K562 (cell line): ENCODE measurements at places on chromosomes 7 and 10. TPM values are rescaled to one million over a fixed set of nuclear protein-coding genes. Genes with fewer than 3 reads are reported as not detected.
A peak's percentile ranks its signal among the peaks of the same experiment; 100 is the strongest.

GRCh38 chr7:31098642-31099360 is 46.7 kb downstream of the ADCYAP1R1 start:
- H3K36me3 ChIP-seq = no peaks in the 10 kb centered on the region
- H3K4me3 ChIP-seq = no peak overlapping the region
- no peak for DNase-seq
- no peaks in the 10 kb centered on the region for H3K4me1 ChIP-seq
- peaks cover 2% of the 10 kb centered on the region; the same call in 1 of the 3 replicates for H3K27me3 ChIP-seq
- H3K27ac ChIP-seq = no peak overlapping the region

Gene COMMD3
- total RNA-seq = 69.4 and 82.0 TPM in 2 replicates

DNA sequence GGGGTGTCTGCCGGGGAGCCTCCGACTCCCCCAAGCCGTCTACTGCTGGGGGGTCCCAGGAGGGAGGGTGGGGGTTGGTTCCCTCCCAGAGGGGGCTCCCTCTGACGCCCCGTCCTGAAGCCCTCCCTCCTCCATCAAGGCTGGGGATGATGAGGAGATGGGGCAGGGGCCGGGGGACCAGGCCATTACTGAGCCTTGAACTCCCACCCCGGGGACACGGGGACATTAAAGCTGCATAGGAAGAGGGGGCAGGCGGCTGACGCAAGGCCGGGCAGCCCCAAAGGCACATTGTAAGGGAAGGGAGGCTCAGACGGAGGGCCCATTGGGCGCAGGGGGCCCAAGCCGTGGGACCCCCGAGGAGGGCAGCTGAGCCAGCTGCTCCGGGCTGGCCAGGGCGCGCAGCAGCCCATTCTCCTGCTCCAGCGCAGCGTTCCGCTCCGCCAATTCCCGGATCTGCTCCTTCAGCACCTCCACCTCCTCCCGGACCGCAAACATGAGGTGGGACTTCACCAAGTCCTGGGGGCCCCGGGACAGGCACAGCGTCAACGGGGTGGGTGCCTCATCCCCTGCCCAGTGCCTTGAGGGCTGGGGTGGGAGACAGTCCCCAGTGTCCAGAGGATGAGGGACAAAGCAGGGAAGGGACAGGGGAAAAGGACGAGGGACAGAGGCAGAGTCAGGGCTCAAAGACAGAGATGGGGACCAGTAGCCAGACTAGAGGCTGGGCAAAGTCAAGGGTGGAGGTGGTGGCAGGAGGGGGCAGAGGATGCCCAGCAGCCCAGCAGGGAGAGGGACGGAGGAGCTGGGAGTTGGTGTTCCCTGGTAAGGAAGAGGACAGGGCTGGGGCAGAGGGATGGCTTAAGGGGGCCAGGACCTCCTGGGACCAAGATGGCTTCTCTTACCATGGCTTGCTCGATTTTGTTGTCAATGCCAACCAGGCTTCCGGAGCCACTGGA is 2.9 kb upstream of the SPACDR start:
- H3K36me3 ChIP-seq = peaks cover 44% of the 10 kb centered on the region; the same call in 2 of the 3 replicates
- H3K4me1 ChIP-seq = peaks cover 27% of the 10 kb centered on the region
- H3K27me3 ChIP-seq = no peaks in the 10 kb centered on the region
- H3K27ac ChIP-seq = no peak overlapping the region

Gene ABCB1
- 0.86 and 0.89 TPM in 2 replicates for total RNA-seq

DNA sequence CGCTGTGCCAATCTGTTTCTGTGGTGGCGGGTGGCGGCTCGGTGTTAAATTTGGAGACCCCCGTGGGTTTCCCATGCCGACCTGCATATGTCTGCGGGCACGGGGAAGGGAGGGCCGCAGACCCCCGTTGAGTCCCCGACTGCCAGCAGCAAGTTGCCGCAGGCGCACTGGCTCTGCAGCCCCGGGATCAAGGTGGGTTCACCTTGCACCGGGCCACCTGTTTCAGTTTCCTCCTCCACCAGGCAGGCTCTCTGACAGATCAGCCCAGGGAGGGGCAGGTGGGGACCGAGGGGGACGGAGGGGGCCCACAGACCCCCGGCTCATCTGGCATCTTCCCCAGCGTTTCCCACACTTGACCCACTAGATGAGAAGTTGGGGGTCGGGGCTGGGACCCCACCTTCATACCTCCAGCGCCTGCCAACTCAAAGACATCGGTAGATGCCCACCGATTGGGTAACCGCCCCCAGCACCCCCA is 95.9 kb downstream of the CUX1 start:
- DNase-seq = no peak
- H3K4me3 ChIP-seq = peak overlapping the region; percentile 15; the same call in 1 of the 2 replicates
- H3K36me3 ChIP-seq = peaks cover 33% of the 10 kb centered on the region; the same call in 2 of the 3 replicates
- H3K27ac ChIP-seq = peak overlapping the region; percentile 80; the same call in 1 of the 3 replicates
- H3K4me1 ChIP-seq = peaks cover 31% of the 10 kb centered on the region

- no peak overlapping the region for H3K27ac ChIP-seq
- no peaks in the 10 kb centered on the region for H3K36me3 ChIP-seq
- peaks cover 9% of the 10 kb centered on the region; the same call in 1 of the 2 replicates for H3K27me3 ChIP-seq
- peaks cover 1% of the 10 kb centered on the region; the same call in 1 of the 2 replicates for H3K4me1 ChIP-seq
- DNase-seq = no peak
- no peak overlapping the region for H3K4me3 ChIP-seq
Observed at GRCh38 chr10:11023009-11023953, 5.6 kb downstream of the CELF2 start.

DNA sequence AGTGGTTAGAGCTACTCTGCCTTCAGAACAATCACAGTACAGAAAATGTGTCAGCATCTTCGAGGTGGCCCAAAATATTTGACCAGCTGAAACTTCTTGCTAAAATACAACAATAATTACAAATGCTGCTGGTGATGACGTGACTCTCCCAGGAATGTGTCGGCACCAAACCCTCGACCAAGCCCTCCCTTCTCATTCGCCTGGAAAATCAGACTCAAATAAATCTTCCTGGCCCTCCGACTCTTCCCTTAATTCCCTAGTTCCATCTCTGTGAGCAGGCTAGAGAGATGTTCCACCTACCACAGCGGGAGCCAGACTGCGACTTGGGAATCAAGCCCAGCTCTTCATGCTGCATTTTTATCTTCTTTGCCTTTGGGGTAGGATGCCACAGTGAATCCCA is 4.1 kb downstream of the PRSS2 start:
- no peak overlapping the region for H3K4me3 ChIP-seq
- H3K27me3 ChIP-seq = no peaks in the 10 kb centered on the region; the same call in 2 of the 3 replicates
- no peak overlapping the region for H3K27ac ChIP-seq
- H3K36me3 ChIP-seq = no peaks in the 10 kb centered on the region

GRCh38 chr10:55629793-55630490 is 731.1 kb downstream of the ZWINT start:
- no peak overlapping the region for H3K4me3 ChIP-seq
- no peak overlapping the region for H3K27ac ChIP-seq
- no peaks in the 10 kb centered on the region for H3K36me3 ChIP-seq
- no peaks in the 10 kb centered on the region for H3K27me3 ChIP-seq
- no peak for DNase-seq

GRCh38 chr10:108877095-108877561 is 1046.2 kb downstream of the XPNPEP1 start:
- H3K4me3 ChIP-seq = no peak overlapping the region
- H3K4me1 ChIP-seq = no peaks in the 10 kb centered on the region

Gene WIPF3
- total RNA-seq = 2.6 and 2.7 TPM in 2 replicates

DNA sequence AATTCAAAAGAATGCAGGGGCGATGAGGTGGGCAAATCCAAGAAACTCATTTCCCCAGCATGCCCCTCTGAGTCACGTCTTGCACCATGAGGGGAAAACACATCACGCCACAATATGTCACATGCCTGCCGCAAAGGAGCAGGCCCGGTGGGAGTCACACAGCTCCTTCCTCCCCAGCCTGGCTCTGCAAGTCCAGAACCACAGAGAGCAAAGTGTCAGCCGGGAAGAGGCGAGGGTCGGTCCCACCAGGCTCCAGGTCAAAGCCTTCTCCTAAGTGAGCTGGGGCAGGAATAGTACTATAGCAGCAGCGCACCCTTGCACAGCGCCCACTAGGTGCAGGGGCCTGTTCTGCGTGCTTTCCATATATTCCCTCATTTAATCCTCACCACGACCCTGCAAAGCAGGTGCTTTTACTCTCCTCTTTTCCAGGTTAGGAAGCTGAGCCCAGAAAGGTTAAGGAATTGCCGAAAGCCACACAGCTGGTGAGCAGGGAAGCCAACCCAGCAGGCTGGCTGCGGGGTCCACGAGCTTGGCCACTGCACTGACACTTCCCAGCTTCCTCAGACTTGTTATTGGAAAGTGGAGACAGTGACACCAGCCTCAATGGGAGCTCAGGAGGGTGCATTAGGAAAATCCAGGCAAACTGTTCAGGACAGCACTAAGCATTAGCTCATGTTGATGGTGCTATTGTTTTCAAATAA is 94.0 kb upstream of the ZMIZ1 start:
- H3K36me3 ChIP-seq = no peaks in the 10 kb centered on the region
- H3K4me3 ChIP-seq = peak overlapping the region; percentile 44; the same call in 1 of the 2 replicates
- H3K27ac ChIP-seq = peak overlapping the region; percentile 80
- peaks cover 34% of the 10 kb centered on the region for H3K4me1 ChIP-seq
- peak; percentile 84 for DNase-seq

Gene ASB15
- total RNA-seq = 0.04 TPM in 1 of 2 replicates, not detected in the other

DNA sequence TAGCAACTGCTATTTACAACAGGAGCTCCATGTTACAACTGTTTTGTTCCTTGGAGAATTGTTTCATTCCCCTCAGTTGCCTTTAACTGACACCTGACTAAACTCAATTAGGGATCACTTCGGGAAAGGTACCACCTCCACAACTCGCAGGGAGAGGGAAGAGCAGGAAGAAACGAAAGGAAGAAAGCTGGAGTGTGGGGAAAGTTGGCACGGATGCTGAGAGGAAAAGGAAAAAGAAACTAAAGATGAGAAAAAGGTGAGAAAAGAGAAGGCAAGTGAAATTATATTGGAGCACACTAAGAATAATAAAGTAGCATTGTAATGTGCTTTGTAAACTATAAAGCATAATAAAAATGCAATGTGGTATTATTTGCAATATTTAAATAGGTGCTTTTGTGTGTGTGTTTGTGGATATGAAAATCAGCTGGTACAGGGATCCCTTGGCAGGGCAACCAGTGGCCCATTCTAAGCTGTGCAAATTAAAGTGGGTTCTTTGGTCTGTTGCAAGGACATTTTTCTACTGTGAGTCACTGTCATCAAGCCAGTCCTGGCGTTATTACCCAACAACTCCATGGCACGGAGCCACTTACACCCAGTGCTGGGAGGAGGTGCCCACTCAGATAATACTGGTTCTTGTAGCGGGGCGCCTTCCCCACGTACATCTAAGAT is 45.9 kb downstream of the HIPK2 start:
- H3K4me1 ChIP-seq = no peaks in the 10 kb centered on the region
- no peaks in the 10 kb centered on the region for H3K27me3 ChIP-seq
- no peak overlapping the region for H3K27ac ChIP-seq
- no peak for DNase-seq
- H3K4me3 ChIP-seq = no peak overlapping the region
- H3K36me3 ChIP-seq = no peaks in the 10 kb centered on the region

Gene GHRHR
- total RNA-seq = not detected in 2 replicates

Gene TES
- 52.1 and 58.0 TPM in 2 replicates for total RNA-seq

Gene COL1A2
- 5.5 and 8.2 TPM in 2 replicates for total RNA-seq

- no peaks in the 10 kb centered on the region for H3K36me3 ChIP-seq
- no peaks in the 10 kb centered on the region for H3K4me1 ChIP-seq
- no peak overlapping the region for H3K4me3 ChIP-seq
- no peak overlapping the region for H3K27ac ChIP-seq
- no peak for DNase-seq
- peaks cover 20% of the 10 kb centered on the region for H3K27me3 ChIP-seq
Observed at GRCh38 chr7:155985518-155986250, 173.4 kb upstream of the SHH start.

DNA sequence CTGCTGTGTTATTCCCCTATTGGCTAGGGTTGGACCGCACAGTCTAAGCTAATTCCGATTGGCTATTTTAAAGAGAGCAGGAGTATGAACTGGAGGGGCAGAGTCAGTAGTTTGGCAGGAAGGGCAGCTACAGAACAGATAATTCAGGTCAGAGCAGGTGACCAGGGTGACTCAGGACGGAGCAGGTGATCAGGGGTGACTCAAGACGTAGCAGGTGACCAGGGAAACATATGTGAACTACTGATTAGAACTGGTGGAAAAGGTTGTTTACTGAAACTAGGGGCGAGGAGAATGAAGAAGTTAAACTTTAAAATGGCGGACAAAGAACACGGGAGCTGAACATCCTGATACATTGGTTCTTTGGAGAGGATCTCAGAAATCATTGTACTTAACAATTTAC is 102.3 kb downstream of the CCDC7 start:
- H3K4me3 ChIP-seq = no peak overlapping the region
- no peaks in the 10 kb centered on the region for H3K4me1 ChIP-seq
- no peak overlapping the region for H3K27ac ChIP-seq

DNA sequence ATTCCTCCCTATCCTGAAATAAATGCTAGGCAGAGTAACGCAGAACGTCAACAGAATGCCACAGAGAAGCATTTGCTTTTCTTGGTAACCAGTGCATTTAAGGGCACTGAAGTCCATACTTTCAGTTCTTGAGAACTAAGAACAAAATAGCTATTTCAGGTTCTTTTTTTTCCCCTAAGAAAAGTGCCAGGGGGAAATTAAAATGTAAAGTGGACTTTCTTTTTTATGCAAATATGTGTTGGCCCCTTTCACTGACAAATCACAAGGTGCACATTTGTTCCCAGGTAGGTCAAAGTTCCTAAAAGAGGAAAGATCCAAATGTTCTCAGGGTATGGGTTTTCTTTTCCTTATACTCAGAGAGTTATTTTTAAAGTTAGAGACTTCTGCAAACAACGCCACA is 151.5 kb downstream of the HPSE2 start:
- no peak overlapping the region for H3K4me3 ChIP-seq
- no peak for DNase-seq
- H3K27ac ChIP-seq = no peak overlapping the region
- H3K4me1 ChIP-seq = no peaks in the 10 kb centered on the region
- H3K36me3 ChIP-seq = no peaks in the 10 kb centered on the region
- no peaks in the 10 kb centered on the region for H3K27me3 ChIP-seq

DNA sequence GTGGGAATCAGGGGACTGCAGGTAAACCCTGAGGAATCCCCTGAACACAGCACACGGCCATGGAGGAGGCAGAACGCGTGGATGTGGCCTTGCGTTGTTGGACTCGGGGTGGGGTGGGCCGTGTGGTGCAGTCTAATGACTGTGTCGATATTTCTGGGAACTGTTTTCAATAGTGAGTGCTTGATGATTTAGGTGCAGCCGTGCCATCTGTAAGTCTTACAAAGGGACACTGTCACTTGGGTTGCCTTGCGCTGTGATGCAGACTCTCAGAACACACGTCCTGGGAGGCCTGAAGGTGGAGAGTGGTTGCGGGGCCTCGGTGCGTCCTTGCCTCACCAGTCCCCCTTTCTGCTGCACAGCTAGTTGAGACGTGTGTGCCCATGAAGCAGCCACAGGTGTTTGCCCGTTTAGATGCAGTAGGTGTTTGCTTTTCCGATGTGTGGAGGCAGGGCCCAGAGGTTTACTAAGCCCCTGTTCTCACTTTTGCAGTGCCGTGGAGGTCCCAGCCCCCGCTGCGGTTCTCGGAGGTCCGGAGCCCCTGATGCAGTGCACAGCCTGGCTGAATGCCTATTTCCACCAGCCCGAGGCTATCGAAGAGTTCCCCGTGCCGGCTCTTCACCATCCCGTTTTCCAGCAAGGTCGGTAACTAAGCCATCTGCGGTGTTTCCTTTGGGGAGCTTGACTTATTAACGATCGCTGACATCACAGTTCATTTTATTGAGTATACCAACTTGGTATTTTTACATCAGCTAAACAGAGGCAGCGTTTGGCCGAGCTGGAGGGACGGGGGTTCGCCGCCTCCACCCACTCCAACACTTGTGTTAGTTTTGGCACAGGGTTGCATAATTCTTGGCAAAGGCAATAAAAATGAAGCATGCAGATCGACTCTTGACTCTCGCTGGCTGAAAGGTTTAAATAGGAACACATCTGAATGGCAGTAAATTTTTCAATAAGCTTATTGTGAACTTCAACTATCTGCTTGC is 240.7 kb downstream of the MGMT start:
- no peaks in the 10 kb centered on the region for H3K4me1 ChIP-seq
- DNase-seq = no peak
- H3K27me3 ChIP-seq = peaks cover 3% of the 10 kb centered on the region; the same call in 1 of the 3 replicates
- H3K4me3 ChIP-seq = no peak overlapping the region
- no peak overlapping the region for H3K27ac ChIP-seq
